ENCODE measurements at places on chromosomes 3 and 15.

DNA sequence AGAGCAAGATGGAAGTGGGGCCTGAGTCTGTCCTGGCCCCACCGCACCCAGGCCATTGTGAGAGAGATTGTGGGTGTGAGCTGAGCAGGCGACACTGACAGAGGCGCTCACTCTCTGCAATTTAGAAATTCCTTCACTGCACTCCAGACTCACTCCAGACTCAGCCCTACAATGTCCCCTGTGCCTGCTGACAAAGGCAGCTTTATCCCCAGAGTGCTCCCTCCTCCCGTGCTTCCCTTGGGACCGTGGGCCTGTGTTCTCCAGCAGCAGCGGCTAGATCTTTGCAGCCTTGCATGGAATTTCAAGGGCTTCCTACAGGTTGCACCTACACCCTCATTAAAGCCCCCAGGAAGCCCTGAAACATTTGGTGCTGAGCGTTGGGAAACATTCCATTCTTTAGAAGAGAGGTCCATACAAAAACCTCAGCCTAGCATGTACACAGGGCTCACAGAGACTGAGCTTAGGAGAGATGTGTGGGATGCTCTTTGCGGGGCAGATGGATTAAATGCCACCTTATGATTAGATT is 1.3 kb upstream of the IL16 start:
- DNase-seq: no peak

DNA sequence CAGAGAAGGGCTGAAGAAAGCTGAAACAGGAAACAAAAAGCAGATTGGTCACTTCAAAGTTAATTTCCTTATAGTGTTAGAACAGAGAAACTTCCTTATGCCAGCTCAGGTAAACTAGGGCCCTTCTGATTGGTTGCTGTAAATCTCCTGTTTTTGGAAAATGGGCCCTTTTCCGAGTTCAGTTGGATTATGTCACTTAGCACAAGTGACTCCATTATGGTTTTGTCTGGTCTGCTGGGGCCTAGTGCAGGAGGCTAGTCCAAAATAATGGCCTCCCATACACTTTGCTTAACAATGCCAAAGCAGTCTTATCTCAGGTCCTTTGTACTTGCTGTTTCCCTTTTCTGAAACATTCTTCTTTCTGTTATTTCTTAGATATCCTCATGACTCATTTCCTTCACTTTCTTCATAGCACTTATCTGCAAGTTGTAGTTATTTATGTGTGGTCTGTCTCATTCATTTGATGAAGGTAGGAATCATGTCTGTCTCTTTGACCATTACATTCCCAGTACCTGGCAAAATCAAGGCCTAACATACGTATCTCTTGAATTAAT is 7.7 kb upstream of the DCP1A start:
- no peak for DNase-seq

DNA sequence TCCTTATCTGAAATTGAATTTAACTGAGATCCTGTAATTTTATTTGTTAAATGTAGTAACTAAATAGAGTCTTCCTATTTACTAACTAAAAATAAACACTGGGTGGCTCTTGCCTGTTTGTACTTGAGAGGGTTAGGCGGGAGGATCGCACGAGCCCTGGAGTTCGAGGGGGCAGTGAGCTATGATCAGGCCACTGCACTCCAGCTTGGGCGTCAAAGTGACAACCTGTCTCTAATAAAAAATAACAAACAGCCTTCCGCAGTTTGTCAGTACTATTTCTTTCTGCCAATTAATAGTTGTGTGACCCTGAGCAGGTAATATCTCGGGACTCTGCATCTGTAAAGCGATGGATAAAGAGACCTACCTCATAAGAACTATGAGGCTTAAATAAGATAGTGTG is 768 bp upstream of the PDE12 start:
- DNase-seq: no peak

- no peak for DNase-seq
Measured at GRCh38 chr3:159627229-159627628, 361.4 kb upstream of the IL12A start.

DNA sequence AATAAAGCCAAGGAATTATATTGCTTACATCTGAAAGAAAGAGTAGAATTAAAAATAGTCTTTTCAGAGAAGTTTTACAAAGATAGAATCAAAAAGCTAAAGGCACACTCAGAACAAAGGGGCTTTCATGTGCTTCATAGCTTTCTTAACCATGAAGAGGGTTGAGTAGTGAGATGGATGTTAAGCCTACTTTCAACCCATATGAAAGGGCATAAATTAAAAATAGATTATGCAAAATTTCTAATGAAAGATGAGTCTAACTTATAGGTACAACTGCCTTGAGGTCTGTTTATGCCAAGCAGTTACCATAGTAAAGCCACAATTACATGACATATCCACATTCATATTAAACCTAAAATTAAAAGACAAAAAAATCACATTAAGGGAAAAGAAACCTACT is 223.3 kb upstream of the ARHGEF26 start:
- DNase-seq: no peak

DNA sequence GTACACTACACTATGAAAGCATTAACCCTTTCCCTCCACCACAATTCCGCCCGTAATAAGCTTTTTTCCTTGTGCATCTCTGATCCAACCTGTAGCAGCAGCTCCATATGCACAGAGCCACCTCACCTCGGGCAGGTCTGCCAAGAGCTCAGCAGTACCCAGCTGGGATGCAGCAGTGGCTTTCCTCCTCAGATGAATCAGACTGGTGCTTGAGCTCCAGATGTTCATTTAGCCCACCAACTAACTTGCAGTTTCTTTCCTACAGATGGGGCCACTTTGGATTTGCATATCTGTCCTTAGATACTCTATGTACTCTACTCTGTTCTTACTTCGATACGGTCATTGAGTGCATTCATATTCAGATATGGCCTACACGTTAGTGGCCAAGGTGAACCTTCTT is 14.8 kb upstream of the FSIP1 start:
- no peak for DNase-seq

- no peak for DNase-seq
Measured at GRCh38 chr3:9945358-9945757, 6.8 kb downstream of the PRRT3 start.

DNA sequence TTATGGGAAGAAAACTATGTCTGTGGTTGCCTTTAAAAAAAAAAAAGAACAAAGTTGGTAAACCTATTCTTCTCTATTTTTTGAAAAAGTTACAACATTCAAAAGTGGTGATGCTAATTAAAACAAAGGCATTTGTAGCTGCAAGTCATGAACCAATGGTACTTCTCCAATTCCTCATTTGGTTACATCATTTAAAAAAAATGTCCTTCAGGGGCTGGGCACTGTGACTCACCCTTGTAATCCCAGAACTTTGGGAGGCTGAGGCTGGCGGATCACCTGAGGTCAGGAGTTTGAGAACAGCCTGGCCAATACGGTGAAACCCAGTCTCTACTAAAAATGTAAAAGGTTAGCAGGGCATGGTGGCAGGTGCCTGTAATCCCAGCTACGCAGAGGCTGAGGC is 574.6 kb downstream of the VGLL3 start:
- DNase-seq: no peak

GRCh38 chr3:27986234-27986879 is 255.1 kb upstream of the CMC1 start:
- DNase-seq: no peak

- no peak for DNase-seq
Measured at GRCh38 chr3:30943206-30943605, 48.7 kb upstream of the GADL1 start.

DNA sequence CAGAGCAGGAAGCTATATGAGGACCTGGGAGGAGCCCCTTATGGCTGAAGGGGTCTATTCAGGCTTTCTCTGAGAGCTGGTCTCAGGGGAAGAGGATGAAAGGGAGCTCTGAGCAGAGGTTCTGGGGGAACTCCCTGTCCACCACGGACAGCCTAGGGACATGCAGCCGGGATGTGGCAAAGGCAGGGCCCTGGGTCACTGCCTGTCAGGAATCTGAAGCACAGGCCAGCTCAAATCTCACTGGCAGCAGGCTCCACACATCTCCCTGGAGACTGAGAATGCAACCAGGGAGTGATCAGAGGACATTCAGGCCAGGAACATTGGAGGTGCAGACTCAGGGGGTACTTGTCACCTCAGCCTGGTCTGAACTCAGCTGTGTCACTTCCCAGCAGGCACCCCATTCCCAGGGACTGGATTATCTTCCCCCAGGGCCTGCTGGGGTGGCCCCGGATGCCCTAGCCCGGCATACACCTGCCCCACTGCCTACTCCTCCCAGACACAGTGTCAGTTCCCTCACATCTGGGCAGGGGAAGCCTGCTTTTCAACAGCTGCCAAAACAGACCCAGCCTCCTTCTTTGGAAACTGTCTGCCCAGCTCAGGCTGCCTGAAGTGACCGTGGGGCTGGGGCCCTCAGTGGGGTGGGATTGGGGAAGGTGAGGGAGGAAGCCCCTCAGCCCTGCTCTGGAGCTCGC is 18.3 kb upstream of the SEMA3F start:
- DNase-seq: no peak
